H4 (cell line): ENCODE measurements at places on chromosomes 1 and 21. TPM values are rescaled to one million over a fixed set of nuclear protein-coding genes. Genes with fewer than 3 reads are reported as not detected.

GRCh38 chr21:42818328-42818749, 61.0 kb downstream of the WDR4 start:
- peak; percentile 55 for DNase-seq

- no peak for DNase-seq
Observed at GRCh38 chr1:103527331-103527730, 1.8 kb downstream of the RNPC3 start.

The NRAS gene
- total RNA-seq, result 45.0 and 52.6 TPM in 2 replicates

GRCh38 chr1:205293350-205294074, 28.0 kb downstream of the NUAK2 start:
- no peak for DNase-seq

The ZNF697 gene
- 5.3 and 6.2 TPM in 2 replicates for total RNA-seq

The MFAP2 gene
- 14.1 and 15.8 TPM in 2 replicates for total RNA-seq

DNA sequence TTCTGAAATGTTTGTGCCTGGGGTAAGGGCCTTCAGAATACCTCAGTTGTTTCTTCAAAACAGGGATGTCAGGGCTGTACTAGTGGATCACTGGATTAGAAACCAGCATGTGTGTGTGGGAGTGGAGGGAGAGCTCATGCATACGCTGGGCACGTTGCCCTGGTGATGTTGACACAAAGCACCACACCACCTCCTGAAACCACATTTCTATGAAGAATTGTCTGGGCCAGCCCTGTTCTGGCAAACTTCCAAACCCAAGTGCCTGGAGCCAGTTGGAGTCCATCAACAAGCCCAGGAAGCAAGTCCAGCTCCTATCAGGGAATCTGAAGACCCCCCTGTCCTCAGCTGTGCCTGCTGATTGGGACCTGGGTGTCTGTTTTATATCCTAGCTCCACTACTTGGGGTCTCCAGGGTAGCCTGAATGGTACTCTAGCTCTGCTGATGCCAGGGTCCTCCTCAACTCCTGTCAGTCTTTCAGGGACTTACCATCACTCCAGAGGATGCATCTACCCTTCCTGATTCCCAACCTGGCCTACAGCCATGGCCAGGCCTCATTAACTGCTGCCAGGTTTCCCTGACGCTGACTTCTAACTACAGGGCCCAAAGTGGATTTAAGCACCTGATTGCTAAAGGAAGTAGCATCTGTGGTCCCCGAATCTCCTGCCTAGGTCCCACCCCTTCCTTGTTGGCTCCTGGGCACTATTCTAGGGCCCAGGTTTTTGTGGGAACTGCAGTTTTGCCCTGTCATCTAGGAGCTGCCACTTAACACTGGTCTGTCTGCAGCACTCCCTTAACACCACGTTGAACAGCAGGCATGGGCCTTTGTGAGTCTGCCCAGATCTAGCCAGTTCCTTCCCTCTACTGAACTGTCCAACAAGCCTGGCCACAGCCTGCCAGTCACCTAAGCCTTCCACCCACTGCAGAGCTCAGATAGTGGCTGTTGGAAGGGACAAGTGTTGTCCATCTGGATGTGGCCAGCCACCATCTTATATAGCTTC, 45.5 kb downstream of the LPAR3 start:
- DNase-seq, result peak; percentile 93

DNA sequence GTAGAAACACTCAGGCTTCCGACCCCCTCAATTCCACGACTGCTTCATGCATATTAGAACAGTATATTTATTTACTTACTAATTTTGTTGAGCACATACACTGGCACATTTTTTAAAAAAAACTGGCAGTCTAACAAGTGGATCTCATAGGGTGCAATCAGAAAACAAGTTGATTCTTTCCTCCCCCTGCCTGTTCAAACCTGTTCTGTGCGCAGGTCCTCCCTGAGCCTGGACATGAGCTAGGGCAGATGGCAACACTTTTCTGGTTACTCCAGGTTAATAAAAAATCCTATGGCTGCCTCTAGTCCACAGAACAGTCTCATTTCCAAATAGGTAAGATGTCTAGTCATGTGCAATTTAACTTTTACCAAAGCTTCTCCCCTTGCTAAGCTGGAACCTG, 18.6 kb downstream of the HSD11B1 start:
- no peak for DNase-seq
